Left hindlimb (tissue), 1 donor: ENCODE measurements at places on chromosomes 7 and 10.

DNA sequence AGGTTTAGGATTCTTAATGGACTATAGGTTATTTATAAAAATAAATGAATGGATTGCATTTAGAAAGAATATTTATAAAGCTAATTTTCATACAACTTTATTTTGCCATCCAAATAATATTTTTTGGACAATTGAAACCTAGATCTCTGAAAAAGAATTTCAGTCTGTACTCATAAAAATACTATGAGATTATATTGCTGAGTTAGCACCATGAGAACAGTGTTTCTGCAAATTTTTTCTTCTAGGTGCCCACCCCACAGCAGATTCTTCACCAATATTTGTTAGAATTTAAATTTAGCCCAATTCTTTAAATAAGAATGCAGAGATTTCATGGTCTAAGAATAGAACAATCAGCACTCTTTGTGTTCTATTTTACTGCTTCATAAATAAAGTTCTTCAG, 85.6 kb upstream of the TEX47 start:
- DNase-seq: no peak

GRCh38 chr7:101733713-101734475, 83.5 kb upstream of the CUX1 start:
- peak; percentile 88 for DNase-seq

DNA sequence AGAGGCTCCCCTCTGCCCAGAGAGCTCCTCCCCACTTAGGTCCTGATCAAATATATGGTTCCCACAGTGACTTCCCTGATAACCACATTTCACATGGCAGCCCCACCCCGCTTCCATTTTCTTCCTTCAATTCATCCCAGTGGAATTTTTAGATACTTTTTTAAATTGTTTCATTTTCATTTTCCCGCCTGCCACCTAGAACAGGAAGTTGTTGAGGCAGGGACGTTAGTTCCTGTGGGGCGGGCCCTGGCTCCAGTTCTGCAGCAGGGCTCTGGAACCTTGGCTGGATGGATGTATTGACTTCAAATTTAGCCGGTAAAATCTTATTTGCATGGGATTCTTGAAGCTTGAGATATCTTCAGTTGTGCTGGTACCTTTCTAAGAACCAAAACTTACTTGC, 226.6 kb downstream of the PAXIP1 start:
- no peak for DNase-seq

DNA sequence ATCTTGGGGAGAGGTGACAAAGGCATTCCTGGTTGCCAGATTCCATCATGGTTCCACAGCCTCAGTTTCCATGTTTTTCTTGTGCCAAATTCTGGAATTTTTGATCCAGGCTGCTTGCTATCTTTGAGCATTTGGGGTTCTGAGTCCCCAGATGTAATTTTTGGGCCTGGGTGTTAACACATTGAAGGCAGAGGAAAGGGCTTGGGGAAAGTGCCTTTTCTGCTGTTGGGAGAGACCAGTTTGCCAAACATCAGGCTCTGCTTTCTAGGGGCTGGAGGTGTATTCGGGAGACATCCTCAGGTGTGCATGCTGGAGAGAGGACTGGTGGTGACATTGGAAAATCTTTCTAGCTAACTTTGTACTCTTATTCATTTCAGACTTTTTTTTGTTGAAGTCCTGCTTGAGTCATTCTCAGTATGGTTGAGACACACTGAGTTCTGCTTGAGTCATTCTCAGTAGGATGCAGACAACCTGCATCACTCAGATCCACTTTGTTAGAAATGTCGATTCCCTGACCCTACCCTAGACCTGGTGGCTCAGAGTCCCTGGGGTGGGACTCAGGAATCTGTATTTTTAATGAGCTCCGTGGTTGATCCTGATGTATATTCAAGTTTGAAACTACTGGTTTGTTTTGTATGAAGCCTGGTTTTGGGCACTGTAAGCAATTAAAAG, 101.0 kb downstream of the LRMDA start:
- no peak for DNase-seq

GRCh38 chr7:158048569-158048968, 539.1 kb downstream of the PTPRN2 start:
- no peak for DNase-seq

DNA sequence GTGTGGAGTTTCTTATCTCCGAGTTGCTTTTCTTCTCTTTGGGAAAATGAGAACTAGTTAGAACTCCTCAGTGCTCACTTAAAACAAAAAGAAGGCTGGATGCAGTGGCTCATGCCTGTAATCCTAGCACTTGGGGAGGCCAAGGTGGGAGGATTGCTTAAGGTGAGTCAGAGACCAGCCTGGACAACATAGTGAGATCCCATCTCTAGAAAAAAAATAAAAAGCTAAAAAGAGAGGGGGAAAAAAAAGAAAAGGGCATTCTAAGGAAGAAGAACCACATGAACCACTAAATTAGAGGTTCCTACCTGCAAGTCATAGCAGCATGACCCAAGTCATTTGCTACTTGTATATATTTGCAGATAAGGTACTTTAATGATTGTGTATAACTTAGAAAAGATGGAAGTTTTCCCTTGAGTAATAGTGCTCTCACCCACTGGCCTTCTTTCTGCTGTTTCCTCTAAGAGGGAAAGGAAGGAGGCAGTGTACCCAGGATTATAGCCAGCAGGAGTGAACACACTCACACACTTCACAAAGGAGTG, 87.8 kb downstream of the CCDC71L start:
- no peak for DNase-seq

- DNase-seq: peak; percentile 26
Observed at GRCh38 chr10:5498791-5499492, 428 bp downstream of the CALML5 start.

DNA sequence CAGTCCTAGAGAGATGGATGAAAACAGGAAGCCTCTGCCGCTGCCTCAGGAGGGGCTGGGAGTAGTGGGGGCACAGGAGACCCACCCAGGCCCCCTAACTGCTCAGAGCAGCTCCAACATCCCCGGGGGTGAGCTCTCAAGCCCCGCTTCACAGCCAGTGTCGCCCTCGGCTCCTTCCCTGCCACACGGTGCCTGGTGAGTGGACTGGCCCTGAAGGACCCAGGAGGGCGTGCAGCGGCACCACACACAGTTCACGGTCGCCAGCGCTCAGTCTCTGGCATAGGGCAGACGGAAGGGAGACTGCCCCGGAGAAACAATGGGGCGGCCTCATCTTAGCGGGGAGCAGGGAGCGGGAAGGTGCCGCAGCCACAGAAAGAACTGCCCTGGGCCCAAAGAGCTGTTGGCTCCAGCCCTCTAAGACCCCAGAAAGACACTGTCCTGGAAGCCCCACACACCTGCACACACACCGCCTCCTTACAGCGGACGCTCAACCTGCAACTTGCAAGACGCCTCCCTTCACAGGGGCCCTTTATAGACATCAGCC, 1.2 kb downstream of the CLDN15 start:
- no peak for DNase-seq

- no peak for DNase-seq
Observed at GRCh38 chr7:80733333-80733915, 95.0 kb downstream of the CD36 start.

DNA sequence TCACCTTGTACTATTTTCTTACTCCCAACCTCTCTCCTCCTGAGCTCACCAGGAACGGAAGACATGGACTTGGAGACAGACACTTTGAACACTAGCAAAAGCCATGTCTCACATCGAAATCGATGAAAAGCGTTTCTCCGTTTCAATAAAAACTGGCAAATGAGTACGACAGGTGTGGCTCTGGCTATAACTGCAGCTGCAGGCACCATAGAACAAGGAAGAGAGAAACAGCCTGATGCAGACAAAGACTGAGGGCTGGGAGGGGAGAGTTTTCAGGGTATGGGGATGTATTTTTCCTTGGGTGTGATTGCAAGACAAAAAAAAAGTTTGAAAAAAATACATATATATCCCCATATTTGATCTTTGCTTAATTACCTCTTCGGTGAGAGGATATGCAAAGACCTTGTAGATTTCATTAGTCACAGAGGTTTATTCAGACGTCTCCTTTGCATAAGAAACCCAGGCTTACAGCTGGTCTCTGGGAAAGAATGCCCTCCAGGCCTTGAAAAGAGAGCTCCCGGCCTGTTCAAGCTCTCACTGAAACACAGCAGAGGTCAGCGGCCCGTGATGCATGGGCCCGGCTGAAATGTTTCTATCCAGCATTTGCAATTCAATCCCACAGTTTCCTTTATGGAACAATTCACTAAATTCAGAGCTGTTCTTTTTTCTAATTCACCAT, 63.1 kb downstream of the TLL2 start:
- no peak for DNase-seq

- DNase-seq: no peak
Observed at GRCh38 chr10:11444155-11444530, 167.3 kb downstream of the USP6NL start.

GRCh38 chr7:79548727-79549126, 95.3 kb upstream of the MAGI2 start:
- no peak for DNase-seq

DNA sequence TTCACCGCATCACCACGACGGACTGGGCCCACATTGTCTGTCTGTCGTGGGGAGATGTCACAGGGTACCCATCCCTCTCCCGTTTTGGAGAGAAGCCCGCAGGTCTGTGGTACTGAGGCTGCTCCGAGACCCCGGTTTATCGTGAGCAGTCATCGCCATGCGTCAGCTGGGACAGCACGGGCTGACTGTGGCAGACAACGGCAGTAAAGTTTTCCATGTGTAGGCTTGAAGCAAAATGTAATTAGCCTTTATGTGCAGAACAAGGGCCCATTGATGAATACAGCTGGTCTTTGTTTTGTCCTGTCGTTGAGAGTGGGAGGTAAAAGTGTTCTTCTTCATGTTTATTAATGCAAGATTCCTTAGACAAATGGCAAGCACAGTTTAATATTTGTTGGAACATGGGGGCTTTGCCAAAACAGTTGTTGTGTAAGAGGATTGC, 167.4 kb upstream of the SH2B2 start:
- DNase-seq: no peak

- DNase-seq: no peak
Observed at GRCh38 chr10:61342858-61343572, 110.2 kb downstream of the TMEM26 start.

DNA sequence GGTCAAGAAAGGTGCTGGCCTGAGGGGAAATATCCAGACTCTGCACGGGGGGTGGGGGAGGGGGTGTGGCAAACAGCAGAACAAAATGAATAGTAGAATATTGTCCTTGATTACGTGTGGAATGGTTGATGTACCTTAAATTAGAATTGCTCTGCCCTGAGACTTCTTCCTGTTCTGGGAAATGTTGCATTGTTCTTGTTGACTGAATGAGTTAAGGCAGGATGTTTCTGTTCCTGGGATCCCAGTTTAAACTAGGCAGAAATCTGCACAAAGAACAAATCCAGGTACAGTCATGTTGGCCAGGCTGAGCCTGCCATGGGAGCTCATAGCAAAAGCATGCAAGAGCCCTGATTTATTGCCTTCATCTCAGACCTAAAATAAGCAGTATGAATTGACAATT, 558.7 kb upstream of the VSTM2A start:
- DNase-seq: no peak

DNA sequence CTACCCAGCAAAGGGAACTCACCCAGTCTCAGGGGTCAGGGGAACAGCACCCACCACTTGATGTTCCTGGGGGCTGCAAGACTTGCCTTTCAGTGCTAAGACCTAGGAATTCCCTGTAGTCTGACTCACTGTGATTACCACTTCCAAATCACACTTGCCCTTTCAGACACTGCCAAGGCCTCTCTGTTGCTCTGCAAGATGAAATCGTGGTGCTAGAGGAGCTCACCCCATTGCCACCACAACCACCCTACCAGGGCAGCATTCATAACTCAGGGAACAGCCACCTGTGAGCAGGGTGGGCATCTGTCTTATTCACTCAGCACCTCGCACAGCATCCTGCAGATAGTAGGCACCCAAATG, 36.5 kb downstream of the XPNPEP1 start:
- DNase-seq: no peak

DNA sequence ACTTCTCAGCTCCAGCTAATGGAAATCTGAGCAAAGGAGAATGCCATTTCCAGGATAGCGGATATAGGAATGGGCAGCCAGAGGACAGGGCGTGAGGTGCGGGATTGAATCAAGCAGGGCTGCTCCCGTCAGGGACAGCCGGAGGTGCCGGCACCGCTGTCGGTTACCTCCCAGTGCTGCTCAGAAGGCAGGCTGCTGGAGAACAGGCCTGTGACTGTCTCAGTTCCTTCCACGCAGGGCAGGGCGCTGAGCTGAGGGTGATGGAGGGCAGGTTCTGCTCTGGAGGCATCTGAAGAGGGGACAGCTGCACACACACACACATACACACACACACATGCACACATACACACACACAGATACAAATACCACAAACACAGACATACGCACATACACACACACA, 111.1 kb downstream of the DOCK1 start:
- no peak for DNase-seq

- DNase-seq: no peak
Observed at GRCh38 chr10:1957057-1957456, 219.7 kb upstream of the ADARB2 start.

GRCh38 chr10:126094537-126094936, 198.2 kb downstream of the FANK1 start:
- DNase-seq: no peak

DNA sequence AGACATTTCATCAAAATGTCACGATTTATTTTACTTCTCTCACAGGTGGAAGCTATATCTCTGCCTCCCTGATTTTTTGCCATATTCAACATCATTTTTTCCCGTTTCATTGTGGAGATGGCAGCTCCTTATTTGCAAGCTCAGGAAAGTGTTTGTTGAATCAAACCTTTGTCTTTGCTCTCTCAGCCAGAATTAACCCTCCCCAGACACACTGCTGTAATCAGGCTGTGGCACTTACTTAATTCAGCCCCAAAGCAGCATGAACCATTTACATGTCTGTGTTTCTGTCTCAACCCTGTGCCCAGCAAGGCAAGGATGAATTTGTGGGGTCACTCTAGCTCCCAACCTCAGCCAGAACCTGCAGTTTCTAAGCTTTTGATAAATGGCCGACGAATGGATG, 397.2 kb downstream of the TCERG1L start:
- DNase-seq: no peak

- DNase-seq: no peak
Observed at GRCh38 chr7:110719741-110720140, 371.2 kb upstream of the LRRN3 start.

DNA sequence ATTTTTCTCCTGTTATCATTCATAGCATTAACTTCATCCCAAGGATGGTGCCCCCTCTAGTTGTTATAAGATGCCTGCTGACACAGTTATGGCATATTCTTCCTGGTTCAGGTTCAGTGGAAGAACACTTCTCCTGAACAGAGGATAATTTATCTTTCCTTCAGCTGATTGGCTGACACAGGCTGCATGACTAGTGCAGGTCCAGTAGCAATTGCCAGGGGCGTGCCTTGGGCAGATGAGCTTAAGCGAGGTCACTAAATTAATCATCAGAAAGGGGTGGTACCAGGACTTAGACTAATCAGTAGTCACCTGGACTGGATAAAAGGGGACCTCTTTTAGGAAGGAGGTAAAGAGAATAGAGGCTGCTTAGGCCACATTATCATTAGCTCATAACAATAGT, 42.3 kb downstream of the BZW2 start:
- DNase-seq: no peak

GRCh38 chr10:14478604-14479003, 147.9 kb upstream of the FRMD4A start:
- peak; percentile 89 for DNase-seq

GRCh38 chr10:57798830-57799229, 468.9 kb downstream of the IPMK start:
- no peak for DNase-seq
